ENCODE measurements at places on chromosomes 16 and 17.
A peak's percentile ranks its signal among the peaks of the same experiment; 100 is the strongest.

DNA sequence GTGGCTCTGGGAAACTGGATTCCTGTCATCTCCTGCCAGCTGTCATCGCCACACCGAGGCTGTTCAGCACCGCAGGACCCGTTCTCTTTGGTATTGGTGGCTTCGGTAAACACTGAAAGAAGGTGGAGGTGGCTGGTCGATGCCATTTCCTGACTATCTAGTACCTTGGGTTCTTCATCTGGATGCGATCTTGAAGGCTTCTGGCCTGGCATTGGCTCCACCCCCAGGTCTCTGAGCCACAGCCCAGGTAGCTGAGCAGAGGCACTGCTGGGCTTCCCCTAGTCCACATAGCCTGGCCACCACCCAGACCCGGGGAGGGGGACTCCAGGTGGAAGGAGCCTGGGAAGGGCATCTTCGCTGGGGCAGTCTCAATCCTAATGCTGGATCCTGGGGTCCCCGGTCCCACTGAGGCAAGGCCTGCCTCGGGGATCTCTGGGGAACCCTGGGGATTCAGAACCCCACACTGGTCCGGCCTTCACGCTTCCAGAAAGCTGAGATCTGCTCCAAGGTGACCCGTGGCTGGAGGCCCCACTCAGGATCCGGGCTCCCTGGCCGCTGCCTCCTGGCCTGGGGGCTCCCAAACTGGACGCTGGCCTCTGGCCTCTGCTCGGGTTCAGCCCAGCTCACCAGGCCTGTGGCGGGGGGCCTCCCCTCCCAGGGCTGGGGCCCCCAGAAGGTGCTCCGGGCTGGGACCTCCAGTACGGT is 1.8 kb downstream of the C16orf54 start:
- DNase-seq, result no peak

- DNase-seq, result no peak
These were observed 6.1 kb upstream of the CD300C start for GRCh38 chr17:74552037-74552436.

- no peak for DNase-seq
These were observed 969.2 kb upstream of the RBFOX1 start for GRCh38 chr16:6363396-6363795.

- peak; percentile 84 for DNase-seq
These were observed at the start of gene SLC7A6 for GRCh38 chr16:68264128-68265077. SLC7A6 (plus strand) TSS chr16:68264526; CDS start chr16:68274727, 10,201 bp downstream.

DNA sequence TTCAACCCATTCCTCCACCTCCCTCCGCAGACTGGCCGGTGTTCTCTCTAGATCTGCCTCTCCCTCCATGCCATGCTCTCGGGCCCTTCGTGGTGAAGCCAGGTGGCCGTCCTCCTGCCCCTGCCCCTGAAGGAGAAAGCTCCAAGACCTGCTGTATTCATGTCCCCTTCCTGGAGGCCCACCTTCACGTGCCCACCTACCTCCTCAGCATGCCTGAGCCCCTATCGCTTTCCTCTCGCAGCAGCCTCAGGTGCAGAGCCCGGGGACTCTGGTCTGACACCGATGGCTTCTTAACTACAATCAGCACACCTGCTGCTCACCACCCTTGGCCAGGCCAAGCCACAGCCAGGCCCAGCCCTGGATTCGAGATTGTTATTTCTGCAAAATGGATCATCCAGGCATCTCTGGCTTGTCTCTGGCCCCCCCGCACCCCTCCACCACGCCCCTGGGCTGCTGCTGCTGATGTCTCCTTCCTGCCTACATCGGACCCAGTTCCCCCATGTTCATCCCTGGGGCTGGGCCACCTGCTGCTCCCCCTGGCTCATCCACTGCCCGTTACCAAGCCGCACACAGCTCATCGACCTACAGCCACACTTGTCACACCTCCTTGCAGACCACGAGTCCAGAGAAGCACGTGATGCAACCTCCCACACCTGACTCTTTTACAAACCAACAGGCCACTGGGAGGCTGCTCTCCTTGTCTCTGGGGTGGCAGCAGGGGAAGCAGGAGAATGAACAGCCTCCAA is 32.5 kb upstream of the TNFRSF13B start:
- DNase-seq, result no peak

DNA sequence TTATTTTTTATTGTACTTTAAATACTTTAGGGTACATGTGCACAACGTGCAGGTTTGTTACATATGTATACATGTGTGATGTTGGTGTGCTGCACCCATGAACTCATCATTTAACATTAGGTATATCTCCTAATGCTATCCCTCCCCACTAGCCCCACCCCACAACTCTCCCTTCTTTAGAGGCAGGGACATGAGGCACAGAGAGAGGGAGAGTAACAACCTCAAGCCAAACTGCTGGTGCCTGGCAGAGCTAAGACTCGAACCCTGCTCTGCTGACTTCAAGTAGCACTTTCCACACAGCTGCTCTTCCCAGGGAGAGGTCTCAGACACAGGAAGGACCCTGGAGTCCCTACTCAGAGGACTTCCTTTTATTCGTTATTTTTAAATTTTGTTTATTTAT is 69.4 kb downstream of the WSB1 start:
- DNase-seq, result no peak

GRCh38 chr16:89092013-89092412 is 1.6 kb upstream of the ACSF3 start:
- no peak for DNase-seq

- no peak for DNase-seq
These were observed 94.6 kb downstream of the CMIP start for GRCh38 chr16:81539009-81539758.

DNA sequence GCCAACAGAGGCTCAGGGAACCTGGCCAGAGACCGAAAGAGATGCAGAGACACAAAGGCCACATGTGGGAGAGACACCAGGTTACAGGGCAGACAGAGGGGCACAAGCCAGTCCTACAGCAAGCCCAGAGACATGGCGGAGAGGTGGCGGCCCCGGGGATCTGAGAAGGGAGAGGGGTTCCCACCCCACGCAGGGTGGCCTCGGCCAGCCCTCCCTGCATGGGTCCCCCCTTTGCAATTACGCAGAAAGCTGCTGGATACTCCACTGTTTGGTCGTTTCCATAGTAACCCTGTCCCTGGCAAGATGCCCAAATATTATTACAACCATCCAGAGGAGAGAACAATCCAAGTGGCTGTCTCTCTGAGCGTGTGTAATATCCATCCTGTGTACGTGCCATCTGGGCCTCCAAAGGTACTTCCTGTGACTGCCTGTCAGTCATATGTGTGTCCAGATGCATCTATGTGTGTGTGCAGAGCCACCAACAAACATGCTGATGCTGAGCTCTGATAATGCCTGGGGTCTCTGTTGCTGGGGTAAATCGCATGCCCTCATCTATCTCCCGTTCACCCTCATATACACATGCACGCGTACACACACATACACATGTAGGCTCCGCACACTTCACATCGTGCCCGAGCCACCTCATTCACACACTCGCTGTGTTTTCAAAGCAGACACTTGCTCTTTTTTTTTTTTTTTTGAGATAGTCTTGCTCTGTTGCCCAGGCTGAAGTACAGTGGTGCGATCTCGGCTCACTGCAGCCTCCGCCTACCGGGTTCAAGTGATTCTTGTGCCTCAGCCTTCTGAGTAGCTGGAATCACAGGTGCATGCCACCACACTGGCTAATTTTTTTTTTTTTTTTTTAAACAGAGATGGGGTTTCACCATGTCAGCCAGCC is 5.5 kb downstream of the PCGF2 start:
- DNase-seq, result no peak

- DNase-seq, result no peak
These were observed 62.1 kb downstream of the DYNLRB2 start for GRCh38 chr16:80602894-80603293.

DNA sequence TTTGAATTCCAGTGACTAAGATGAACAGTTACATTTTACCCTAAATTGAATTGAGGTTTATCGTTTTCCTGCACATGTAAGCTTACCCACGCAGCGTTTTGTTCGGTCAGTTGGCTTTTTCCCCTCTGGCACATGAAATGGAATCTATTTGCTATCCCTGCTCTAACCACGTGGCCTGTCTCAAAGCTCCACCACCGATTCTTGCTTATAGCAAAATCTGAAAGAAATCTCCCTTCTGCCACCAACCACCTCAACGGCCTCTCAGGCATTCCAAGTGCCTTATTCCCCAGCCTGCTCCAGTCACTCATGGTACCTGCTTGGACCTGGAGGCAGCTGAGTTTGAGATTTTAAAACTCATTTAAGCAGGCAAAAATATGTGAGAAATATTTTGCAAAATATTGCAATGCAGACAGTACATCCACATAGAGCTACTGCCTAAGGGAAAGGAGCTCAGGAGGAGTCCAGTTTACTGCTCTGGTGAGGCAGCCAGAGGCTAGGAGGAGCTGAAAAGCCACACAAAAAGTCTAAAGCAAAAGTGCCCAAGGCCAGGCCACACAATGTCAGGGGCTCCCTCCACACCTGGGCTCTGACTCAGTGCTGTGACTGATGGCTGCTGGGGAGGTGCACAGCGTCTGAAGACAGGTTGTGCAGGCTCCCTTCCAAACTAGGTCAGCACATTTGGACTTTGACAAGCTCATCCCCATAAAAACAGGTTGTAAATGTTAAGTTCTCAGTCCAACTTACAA is 26.4 kb downstream of the ARHGAP17 start:
- no peak for DNase-seq

- DNase-seq, result no peak
These were observed 24.3 kb downstream of the TK2 start for GRCh38 chr16:66525396-66526180.

GRCh38 chr16:72312828-72313227 is 140.9 kb upstream of the PMFBP1 start:
- no peak for DNase-seq

DNA sequence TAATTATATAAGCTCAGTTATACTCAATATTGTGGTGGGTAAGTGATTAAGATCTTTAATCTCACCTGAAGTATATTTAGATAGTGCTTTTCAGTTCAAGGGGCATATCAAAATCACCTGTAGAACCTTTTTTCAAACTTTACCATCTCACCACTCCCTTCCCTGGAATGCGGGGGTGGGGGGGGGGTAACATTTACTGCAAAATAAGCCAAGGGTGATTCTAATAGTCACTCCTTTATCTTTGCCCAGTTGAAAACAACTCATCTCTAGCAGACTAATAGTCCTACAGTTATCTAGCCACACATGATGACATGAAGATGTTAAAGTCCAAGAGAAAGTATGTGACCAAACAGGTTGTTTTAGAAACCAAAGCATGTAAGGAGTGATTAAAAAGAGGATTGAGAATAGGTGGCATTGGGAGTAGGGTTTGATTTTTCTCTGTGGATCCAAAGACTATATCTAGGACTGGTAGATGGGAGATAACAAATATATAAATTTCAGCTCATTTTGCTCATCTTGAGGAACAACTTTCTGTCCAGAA is 21.5 kb downstream of the LPCAT2 start:
- no peak for DNase-seq

DNA sequence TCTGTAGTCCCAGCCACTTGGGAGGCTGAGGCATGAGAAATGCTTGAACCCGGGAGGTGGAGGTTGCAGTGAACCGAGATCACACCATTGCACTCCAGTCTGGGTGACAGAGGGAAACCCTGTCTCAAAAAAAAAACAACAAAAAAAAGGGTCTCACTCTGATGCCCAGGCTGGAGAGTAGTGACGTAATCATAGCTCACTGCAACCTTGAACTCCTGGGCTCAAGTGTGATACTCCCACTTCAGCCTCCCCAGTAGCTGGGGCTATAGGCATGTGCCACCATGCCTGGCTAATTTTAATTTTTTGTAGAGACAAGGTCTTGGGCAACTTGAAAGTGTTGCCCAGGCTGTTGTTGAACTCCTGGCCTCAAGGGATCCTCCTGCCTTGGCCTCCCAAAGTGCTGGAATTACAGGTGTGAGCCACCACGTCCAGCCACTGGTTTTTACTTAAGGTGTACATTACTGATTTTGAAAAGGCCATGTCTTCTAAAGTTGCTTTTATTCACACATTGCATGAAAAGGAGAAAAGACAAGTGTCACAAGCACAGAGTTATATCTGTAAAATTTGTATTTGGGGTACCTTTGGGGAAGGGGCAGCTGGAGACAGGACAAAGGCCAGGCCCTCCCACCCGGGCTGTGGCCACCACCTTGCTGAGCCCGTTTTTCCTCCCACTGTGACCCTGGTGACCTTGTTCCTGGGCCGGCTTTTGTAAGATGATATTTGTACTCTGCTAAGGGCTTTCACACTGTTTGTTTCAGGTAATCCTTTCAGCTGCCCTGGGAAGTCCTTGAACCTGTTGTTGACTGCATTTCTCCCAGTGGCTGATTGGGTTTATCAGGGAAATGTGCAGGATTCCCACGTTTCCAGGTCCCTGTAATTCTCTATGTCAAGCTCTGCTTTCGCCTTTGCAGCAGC is 11.5 kb downstream of the GPT2 start:
- DNase-seq, result no peak

GRCh38 chr17:67270416-67270815 is 25.4 kb upstream of the HELZ start:
- no peak for DNase-seq

DNA sequence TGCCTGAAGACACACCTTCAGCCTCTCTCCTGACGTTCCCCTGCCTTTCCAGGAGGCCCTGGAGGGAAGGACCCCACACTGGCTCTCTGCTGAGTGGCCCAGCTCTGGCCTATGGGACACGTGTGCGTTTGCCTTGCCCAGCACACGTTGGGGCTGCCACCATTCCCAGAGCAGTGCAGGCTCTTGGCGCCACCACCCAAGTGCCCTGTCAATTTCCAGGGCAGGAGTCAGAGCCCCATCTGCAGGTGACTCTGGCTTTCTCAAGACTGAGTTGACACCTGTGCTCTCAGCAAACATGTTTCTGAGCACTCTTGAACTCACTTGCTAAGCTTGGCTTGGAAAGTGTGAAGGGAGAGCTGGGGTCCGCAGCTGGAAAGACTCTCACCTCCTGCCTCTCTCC is 4.7 kb upstream of the IRF8 start:
- no peak for DNase-seq

- peak; percentile 84 for DNase-seq
These were observed 13.3 kb upstream of the CD300LD start for GRCh38 chr17:74605361-74605760.

DNA sequence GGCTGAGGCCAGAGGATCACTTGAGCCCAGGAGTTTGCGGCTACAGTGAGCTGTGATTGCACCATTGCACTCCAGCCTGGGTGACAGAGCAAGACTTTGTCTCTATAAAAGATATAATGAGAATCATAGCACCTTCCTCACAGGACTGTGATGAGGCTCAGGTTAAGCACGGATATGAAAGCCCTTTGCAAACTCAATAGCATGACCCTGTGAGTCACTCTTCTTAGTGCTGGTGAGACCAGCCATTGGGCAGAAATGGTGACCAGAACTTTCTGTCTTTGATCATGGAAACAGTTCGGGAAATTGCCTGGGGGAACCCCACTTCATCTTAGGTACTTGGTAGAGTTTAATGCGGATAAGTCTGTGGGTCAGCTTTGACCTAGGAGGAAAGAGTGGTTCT is 144.2 kb downstream of the PRKCB start:
- no peak for DNase-seq

DNA sequence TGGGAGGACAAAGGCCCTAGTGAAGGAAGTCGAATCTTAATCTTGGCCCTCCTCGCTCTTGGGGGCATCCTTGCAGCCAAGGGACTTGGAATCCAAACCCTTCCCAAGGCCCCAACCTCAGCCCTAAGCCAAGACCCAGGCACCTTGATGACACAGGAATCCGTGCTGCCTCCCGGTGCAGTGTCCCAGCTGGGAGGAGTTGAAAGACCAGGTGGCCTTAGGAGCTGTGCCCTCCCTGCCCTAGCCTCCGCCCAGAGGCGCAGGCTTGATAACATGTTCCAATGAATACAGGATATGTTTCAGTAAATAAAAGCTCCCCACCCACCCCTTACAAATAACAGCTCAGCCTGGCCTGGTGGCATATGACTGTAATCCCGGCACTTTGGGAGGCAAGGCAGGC is at the start of gene CHST5:
TSS of gene CHST5 (minus strand) at position 208 of the 400 bp plus-strand sequence. CDS start 5,724 bp downstream, outside the sequence.
- DNase-seq, result no peak
